ENCODE measurements at places on chromosomes 7 and 10.

- no peak for DNase-seq
Observed at GRCh38 chr10:69769395-69769992, 32.2 kb upstream of the COL13A1 start.

DNA sequence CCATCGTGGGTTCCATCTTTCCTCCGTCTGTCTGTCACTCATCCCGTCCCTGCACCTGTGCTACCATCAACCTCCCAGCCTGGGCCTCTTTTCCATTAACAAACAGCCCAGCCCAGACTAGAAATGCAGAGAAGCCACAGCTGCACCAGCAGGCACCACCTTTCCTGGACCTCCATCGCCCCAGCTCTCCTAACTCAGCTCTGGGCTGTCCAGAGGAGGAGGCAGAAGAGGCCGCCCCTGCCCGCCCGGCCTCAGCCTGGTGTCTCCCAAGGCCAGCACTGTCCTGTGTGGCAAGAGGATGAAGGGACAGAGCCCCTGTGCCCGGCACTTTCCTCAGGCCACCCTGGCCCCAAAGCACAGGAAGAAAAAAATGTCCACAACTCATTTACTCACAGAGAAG lies 225.6 kb downstream of the PTPRN2 start:
- no peak for DNase-seq

- no peak for DNase-seq
Observed at GRCh38 chr7:12949060-12949931, 261.9 kb downstream of the ARL4A start.

DNA sequence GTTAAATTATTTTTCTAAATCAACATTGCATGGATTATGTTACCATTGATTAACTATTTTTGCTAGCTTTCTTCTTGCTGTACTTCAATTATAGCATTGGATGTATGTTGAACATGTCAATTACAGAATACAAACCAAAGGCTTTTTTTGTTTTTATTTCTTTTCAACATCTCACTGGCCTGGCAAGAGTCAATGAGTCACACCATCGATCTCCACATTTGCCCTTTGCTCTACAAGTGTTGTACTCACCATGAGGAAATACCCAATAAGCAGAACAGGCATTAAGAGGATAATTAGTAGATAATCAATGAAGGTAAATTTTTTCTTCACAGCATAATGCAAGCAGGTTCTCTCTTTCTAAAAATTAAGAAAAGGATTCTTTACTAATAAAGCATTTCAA lies 23.3 kb downstream of the ANKRD22 start:
- DNase-seq: no peak
